ENCODE measurements at places on chromosomes 1 and 21. TPM values are rescaled to one million over a fixed set of nuclear protein-coding genes. Genes with fewer than 3 reads are reported as not detected.
A peak's percentile ranks its signal among the peaks of the same experiment; 100 is the strongest.

ATP1B1 gene
- total RNA-seq, result 110 TPM

GPR161 gene
- total RNA-seq, result 6.0 TPM

GRCh38 chr21:45016031-45016405 is 58.4 kb upstream of the ADARB1 start:
- no peak overlapping the region for H3K27ac ChIP-seq
- no peak for DNase-seq
- H3K4me1 ChIP-seq, result peaks cover 26% of the 10 kb centered on the region
- H3K4me3 ChIP-seq, result no peak overlapping the region
- H3K27me3 ChIP-seq, result no peaks in the 10 kb centered on the region
- H3K36me3 ChIP-seq, result no peaks in the 10 kb centered on the region

GRCh38 chr1:59128239-59128736 is 168.6 kb upstream of the FGGY start:
- no peak overlapping the region for H3K27ac ChIP-seq
- H3K4me1 ChIP-seq, result peaks cover 13% of the 10 kb centered on the region
- H3K4me3 ChIP-seq, result no peak overlapping the region
- no peaks in the 10 kb centered on the region for H3K36me3 ChIP-seq

GRCh38 chr1:91572044-91572443 is 71.4 kb downstream of the CDC7 start:
- no peaks in the 10 kb centered on the region for H3K36me3 ChIP-seq
- H3K4me1 ChIP-seq, result peaks cover 17% of the 10 kb centered on the region
- no peak overlapping the region for H3K27ac ChIP-seq
- no peak for DNase-seq

- H3K27me3 ChIP-seq, result no peaks in the 10 kb centered on the region
- H3K36me3 ChIP-seq, result no peaks in the 10 kb centered on the region
- no peak overlapping the region for H3K4me3 ChIP-seq
- H3K4me1 ChIP-seq, result no peaks in the 10 kb centered on the region
- DNase-seq, result no peak
Observed at GRCh38 chr1:27357281-27358037, 9.3 kb downstream of the MAP3K6 start.

- H3K4me1 ChIP-seq, result no peaks in the 10 kb centered on the region
- H3K36me3 ChIP-seq, result no peaks in the 10 kb centered on the region
- no peak overlapping the region for H3K27ac ChIP-seq
- no peak overlapping the region for H3K4me3 ChIP-seq
Observed at GRCh38 chr1:40381268-40382107, 8.0 kb downstream of the SMAP2 start.

MMEL1 gene
- 2.7 TPM for total RNA-seq

DNA sequence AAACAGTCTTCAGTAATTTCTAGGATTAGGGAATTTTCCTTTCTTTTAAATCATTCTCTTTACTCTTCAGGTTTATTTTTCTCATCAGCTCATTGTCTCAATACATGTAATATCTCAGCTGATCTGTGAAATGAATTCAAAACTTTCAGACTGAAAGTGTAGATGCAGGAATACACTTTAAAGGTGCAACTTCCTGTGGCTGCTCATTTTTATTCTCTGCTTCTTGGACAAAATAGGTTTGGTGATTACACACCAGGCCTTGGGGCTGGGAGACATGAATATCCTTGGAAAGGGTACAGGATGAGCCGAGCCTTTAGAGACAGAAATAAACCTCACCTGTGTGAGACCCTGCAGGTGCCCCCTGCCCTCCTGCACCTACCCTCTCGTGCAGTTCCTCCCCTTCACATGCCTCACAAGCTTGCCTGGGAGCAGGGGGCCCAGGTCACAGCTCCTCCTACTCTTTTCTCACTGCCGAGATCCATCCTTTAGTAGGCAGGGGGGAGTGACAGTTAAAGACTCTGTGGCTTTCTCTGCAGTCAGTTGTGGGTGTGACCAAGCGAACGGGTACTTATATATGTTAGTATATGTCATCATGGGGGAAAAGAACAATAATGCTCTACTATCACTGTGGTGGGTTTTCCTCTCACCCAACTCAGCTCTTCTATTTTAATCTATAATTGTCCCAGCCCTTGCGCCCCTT is 23.6 kb downstream of the XCL2 start:
- DNase-seq, result no peak
- H3K27ac ChIP-seq, result no peak overlapping the region
- H3K36me3 ChIP-seq, result no peaks in the 10 kb centered on the region
- H3K4me3 ChIP-seq, result no peak overlapping the region
- no peaks in the 10 kb centered on the region for H3K27me3 ChIP-seq
- no peaks in the 10 kb centered on the region for H3K4me1 ChIP-seq

S100A7A gene
- not detected for total RNA-seq

GRCh38 chr1:29397981-29398380 is 161.7 kb downstream of the PTPRU start:
- no peak overlapping the region for H3K4me3 ChIP-seq
- no peaks in the 10 kb centered on the region for H3K36me3 ChIP-seq
- H3K27ac ChIP-seq, result no peak overlapping the region
- H3K27me3 ChIP-seq, result no peaks in the 10 kb centered on the region

GRCh38 chr1:20079661-20080305 is 9.8 kb downstream of the PLA2G5 start:
- no peaks in the 10 kb centered on the region for H3K4me1 ChIP-seq
- no peak overlapping the region for H3K4me3 ChIP-seq
- no peaks in the 10 kb centered on the region for H3K27me3 ChIP-seq

TRIM33 gene
- total RNA-seq, result 38.7 TPM

GRCh38 chr1:93029317-93029716 is 49.8 kb upstream of the MTF2 start:
- DNase-seq, result no peak
- H3K36me3 ChIP-seq, result no peaks in the 10 kb centered on the region
- no peaks in the 10 kb centered on the region for H3K4me1 ChIP-seq
- H3K27me3 ChIP-seq, result no peaks in the 10 kb centered on the region
- no peak overlapping the region for H3K27ac ChIP-seq

- peaks cover 6% of the 10 kb centered on the region for H3K4me1 ChIP-seq
- peaks cover 64% of the 10 kb centered on the region for H3K27me3 ChIP-seq
- no peak for DNase-seq
- H3K4me3 ChIP-seq, result no peak within 1 kb of the TSS
Observed at GRCh38 chr1:202710070-202711045, at the start of gene SYT2. SYT2 (minus strand) TSS chr1:202710454; CDS start chr1:202605772, 104,682 bp downstream.

GRCh38 chr1:227192163-227192562 is 126.1 kb downstream of the CDC42BPA start:
- no peaks in the 10 kb centered on the region for H3K27me3 ChIP-seq
- no peak for DNase-seq
- no peak overlapping the region for H3K4me3 ChIP-seq
- H3K27ac ChIP-seq, result no peak overlapping the region
- no peaks in the 10 kb centered on the region for H3K4me1 ChIP-seq

DNA sequence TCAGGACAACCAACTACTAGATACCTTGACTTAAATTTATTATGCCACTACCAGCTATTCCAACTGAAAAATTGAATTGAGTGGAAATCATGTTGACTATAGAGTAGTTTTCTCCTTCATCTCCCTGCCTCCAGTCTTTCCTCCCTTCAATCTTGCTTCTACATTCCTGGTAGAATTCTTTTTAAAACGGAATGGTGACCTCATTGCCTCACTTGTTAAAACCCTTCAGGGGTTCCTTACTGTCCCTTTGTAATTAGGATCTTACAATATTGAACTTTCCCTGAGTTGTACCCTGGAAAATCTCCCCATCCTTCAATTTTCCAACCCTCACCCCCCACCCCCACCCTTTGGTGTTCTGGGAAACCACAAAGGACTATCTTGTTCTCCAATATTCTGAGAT is 82.8 kb upstream of the ZNF326 start:
- H3K4me1 ChIP-seq, result peaks cover 65% of the 10 kb centered on the region
- no peak overlapping the region for H3K4me3 ChIP-seq
- H3K27ac ChIP-seq, result peak overlapping the region; percentile 92
- DNase-seq, result no peak

DNA sequence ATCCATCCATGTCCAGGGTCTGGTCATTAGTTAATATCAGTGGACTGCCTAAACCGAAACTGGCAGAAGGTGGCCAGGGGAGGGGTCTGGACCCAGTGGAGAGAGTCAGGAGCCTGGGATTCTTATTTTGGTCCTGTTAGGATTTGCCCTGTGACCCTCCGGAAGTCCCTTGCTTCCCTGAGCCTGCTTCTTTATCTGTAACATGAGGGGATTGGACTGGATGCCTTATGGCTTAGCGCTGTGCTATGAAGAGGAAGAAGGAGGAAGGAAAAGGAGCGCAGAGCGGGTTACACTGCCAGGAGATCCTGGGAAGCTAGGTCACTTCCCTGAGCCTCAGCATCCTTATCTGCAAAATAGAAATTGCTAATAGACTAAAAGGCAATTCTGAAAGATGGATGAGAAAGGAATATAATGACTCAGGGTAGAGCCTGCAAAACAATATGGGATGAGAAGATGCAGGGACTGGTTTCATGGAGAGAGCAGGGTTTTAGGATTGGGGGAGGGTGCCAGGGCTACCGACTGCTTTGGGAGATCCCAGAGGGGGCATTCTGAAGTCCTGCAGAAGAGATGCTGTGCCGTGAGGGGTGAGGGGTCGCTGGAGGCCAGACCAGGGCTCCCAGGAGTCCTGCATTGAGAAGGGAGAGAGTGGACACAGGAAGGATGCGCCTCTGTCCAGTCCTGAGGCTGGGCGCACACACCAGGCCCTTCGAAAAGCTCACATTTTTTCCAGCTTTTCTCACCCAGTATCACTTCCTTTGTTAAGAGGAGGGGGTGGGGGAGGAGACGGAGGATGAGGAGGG is 460 bp upstream of the ADORA1 start:
- no peak overlapping the region for H3K27ac ChIP-seq
- no peaks in the 10 kb centered on the region for H3K27me3 ChIP-seq
- no peak for DNase-seq
- peak overlapping the region; percentile 80 for H3K4me3 ChIP-seq
- no peaks in the 10 kb centered on the region for H3K36me3 ChIP-seq

LAD1 gene
- 61.6 TPM for total RNA-seq

GRCh38 chr1:222415441-222415840 is 132.5 kb downstream of the HHIPL2 start:
- H3K36me3 ChIP-seq, result no peaks in the 10 kb centered on the region
- 0 out of 2 replicates have a peak, but pooled peaks cover 5% of the 10 kb centered on the region for H3K27me3 ChIP-seq
- no peak for DNase-seq
- H3K27ac ChIP-seq, result no peak overlapping the region
- no peaks in the 10 kb centered on the region for H3K4me1 ChIP-seq

DNA sequence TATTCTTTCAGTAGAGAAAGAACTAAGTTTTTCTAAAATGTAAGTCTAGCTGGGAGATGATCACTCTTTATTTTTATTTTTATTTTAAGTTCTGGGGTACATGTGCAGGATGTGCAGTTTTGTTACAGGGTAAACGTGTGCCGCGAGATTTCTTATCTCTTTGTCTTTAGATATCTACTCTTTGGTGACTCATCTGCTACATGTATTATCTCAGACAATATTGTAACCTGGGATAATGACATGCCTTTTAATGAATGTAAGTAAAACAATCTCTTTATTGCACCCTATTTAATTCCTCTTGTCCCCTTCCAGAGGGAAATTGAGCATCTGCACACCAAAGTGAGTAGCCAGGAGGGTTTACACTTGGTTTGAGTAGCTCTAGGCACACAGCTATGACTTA is 9.4 kb downstream of the CR2 start:
- no peak overlapping the region for H3K4me3 ChIP-seq
- H3K36me3 ChIP-seq, result no peaks in the 10 kb centered on the region
- no peak for DNase-seq
- no peaks in the 10 kb centered on the region for H3K4me1 ChIP-seq
- H3K27me3 ChIP-seq, result no peaks in the 10 kb centered on the region

GRCh38 chr1:37764888-37765441 is at the start of gene EPHA10:
EPHA10 (minus strand) TSS chr1:37765120; CDS start chr1:37765066, 54 bp downstream.
- H3K4me1 ChIP-seq, result no peaks in the 10 kb centered on the region
- H3K27ac ChIP-seq, result no peak within 1 kb of the TSS
- H3K36me3 ChIP-seq, result no peaks in the 10 kb centered on the region
- DNase-seq, result no peak
- H3K27me3 ChIP-seq, result peaks cover 89% of the 10 kb centered on the region
- H3K4me3 ChIP-seq, result no peak within 1 kb of the TSS

REN gene
- not detected for total RNA-seq

DNA sequence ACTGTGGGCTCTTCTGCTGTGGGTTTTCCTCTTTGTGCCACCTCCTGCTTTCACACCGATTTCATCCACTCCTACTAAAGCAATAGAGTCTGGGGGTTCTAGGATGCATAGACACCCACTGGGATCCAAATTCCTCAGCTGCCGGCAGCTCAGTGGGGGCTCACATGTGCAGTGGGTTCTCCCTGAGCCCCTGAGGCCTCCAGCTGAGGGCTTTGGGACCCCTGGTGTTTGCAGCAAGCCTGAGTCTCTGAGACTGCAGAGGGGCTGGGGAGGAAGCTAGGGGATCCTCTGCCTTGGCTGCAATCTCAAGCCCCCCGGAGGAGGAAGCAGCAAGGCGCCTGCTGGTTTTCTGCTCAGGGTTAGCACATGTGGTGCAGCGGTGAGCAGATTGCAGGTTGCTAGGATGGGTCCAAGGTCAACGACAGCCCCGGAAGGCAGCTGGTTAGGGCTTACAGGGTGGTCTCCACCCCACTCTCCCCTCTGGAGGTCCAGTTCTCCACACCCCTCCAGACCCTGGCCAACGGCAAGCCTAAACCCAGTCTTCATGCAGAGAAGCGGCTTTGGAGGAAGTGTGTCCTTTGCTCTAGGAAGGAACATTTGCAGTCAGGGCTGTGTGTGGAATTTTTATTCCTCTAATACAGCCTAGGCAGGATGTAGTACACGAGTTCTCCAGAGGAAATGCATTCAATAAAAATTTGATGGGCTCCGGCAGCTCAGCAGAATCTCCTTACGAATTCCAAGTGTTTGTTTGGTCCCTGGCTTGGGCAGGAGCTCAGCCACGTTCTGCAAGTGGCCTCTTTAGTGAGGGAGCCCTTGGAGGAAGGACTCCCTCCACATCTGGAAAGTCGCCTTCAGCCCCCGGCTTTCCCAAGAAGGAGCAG is 269.1 kb upstream of the VAMP3 start:
- no peak for DNase-seq
- no peak overlapping the region for H3K27ac ChIP-seq
- peaks cover 24% of the 10 kb centered on the region for H3K27me3 ChIP-seq

S100A7 gene
- total RNA-seq, result not detected

TTC39A gene
- 10.4 TPM for total RNA-seq

LCE6A gene
- total RNA-seq, result not detected

DNA sequence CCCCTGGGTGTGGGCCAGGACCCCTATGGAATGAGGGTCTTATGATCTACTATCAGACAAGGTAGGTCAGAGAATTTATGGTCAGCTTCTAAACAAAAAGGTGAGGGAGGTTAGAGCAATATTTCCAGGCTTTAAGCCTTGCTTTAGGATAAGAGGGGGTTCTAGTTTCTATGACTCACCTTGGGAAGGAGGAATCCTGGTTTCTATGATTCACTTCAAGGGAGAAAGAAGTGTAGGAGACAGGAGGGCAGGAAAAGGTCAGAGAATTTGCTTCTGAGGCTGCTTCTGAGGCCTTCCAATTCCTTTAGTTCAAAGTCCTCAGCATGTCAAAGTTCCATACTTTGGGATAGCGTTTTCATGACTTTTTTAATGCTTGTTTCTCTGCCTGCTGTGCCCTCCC is 35.2 kb downstream of the RGL1 start:
- H3K27me3 ChIP-seq, result no peaks in the 10 kb centered on the region
- no peak overlapping the region for H3K4me3 ChIP-seq
- no peak overlapping the region for H3K27ac ChIP-seq
- H3K4me1 ChIP-seq, result no peaks in the 10 kb centered on the region
